Daoy (cell line): ENCODE measurements at places on chromosomes 3 and 15. TPM values are rescaled to one million over a fixed set of nuclear protein-coding genes. Genes with fewer than 3 reads are reported as not detected.

- DNase-seq: peak; percentile 88
Observed at GRCh38 chr15:39511000-39511915, 69.6 kb upstream of the THBS1 start.

DNA sequence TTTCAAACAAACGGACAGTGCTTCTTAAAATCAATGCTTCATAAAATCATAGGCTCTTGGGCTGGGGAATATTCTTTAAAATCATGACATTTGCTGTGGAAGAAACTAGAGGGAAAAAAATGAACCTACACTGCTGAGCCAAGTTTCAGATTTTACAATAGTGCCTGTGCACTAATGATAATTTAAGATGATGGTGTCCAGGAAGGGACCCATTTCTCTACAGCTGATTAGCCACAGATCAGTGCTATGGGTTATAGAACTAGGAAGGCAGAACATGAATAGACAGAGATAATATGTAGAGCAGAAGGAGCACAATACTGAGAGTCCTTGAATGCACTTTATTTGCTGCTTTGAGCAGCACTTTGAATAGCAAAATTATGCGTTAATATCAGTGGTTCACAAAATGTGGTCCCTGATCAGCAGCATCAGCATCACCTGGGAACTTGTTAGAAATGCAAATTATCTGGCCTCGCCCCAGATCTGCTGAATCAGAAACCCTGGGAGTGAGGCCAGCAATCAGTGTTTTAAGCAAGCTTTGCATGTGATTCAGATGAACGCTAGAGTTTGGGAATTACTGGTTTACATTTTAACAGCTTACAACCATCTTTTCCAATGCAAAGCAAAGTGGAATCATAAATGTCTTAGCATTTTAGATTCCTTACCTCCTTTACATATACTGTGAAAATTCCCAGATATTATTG lies 135.8 kb upstream of the ANKRD28 start:
- no peak for DNase-seq

GCSAM gene
- not detected in 2 replicates for total RNA-seq

DNA sequence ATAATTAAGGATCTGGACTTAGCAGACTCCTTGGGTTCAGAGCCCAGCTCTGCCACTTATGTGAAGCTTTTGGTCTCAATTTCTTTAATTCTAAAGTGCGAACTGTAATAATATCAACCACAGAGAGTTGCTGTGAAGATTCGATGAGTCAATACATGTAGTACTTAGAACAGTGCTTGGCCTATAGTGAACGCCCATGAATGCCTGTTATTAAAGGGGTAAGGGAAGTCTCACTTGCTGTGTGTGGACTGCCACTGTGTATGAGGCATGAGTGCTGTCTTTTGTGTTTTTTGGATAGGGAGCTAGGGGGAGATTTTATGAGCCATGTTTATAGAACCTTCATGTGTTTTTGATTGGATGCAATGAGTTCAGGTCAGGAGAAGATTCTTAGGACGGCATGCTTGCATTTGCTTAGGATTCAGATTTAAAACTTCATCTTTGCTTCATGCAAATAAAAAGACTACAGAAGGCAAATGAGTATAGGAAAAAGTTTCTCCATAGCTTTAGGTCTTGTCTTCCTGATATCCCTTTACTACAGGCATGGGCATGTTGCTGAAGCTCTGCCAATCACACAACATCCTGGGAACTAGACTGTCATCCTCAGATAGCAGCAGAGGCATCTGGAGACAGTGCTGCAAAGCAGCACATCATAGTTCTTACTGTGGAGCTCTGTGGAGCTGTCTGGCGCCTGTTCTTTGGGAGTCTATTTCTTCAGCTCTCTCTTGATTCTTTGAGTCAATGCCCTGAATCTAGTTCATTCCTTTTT lies 50.0 kb downstream of the PLS1 start:
- DNase-seq: peak; percentile 22

- DNase-seq: peak; percentile 62
Observed at GRCh38 chr3:48400824-48401433, 28.9 kb downstream of the FBXW12 start.

- DNase-seq: no peak
Observed at GRCh38 chr3:186322761-186323160, 39.3 kb downstream of the DGKG start.

GRCh38 chr3:24288496-24289236 lies 206.0 kb downstream of the THRB start:
- no peak for DNase-seq

LYZL4 gene
- total RNA-seq: 0.23 TPM in 1 of 2 replicates, not detected in the other

- DNase-seq: peak; percentile 62
Observed at GRCh38 chr3:51982352-51982837, 940 bp upstream of the ACY1 start.

DNA sequence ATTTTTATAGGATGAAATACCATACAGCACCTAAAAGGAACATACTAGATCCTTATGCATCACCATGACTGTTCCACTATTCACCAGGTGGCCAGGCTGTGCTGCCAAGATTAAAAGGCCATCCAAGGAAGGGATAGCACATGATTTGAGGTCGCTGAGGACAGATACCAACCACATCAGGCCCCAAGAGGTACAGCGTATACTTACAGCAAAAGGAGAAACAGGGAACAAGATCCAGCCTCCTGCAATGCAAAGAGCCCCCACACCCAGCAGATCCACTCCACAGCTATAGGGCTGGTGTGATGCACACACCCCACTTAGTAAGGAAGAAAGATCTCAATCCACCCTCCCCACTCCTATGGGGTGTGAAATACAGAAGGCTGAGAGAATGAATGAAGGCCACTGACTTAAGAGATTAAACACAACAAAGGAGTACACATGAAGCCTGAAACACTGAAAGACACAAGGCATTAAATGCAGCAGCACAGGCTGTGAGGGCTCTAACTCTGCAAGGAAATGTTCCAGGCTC lies 32.0 kb upstream of the ZNF445 start:
- DNase-seq: no peak

- DNase-seq: no peak
Observed at GRCh38 chr15:28873585-28874190, 12.1 kb upstream of the APBA2 start.

GRCh38 chr15:78129077-78129750 lies 2.0 kb downstream of the CIB2 start:
- peak; percentile 59 for DNase-seq

DNA sequence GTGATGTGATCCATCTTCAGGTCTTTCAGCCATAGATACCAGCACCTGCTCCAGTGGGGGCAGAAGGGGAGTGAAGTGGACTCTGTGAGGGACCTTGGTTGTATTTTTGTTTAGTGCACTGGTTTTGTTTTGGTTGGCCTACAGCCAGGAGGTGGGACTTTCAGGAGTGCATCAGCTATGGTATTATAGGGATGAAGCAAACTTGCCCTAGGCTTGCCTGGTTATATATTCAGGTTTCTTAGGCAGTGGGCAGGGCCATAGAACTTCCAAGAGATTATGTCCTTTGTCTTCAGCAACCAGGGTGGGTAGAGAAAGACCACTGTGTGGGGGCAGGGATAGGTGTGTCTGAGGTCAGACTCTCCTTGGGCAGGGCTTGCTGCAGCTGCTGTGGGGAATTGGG lies 337.3 kb upstream of the SGO1 start:
- no peak for DNase-seq

PARP14 gene
- 36.9 and 57.2 TPM in 2 replicates for total RNA-seq

HACD2 gene
- total RNA-seq: 23.1 and 26.7 TPM in 2 replicates

CCR3 gene
- not detected in 2 replicates for total RNA-seq

SYNPR gene
- total RNA-seq: not detected in 2 replicates

DNA sequence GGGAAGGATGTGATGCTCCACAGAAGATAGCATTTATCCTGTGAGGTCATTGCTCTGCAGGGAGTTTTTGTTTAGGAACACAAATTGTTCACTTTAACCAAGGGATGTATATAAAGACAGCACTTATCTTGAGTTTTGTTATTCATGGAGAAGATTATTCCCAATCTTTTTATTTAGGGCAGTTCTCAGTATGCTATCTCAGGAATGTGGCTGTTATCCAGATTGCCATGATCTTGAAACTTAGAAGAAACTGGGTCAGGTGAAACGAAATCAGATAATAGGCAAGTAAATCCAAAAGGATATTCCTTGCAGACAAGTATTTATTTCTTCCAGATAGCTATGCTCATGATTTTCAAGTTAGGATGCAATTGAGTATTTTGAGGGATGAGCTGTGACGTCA lies 19.3 kb upstream of the TMEM42 start:
- DNase-seq: no peak

GRCh38 chr15:46213551-46213950 lies 578.7 kb downstream of the SQOR start:
- no peak for DNase-seq

FRG2C gene
- total RNA-seq: 0.06 TPM in 1 of 2 replicates, not detected in the other

GRCh38 chr15:90562669-90563068 lies 32.9 kb downstream of the CRTC3 start:
- DNase-seq: no peak

DNA sequence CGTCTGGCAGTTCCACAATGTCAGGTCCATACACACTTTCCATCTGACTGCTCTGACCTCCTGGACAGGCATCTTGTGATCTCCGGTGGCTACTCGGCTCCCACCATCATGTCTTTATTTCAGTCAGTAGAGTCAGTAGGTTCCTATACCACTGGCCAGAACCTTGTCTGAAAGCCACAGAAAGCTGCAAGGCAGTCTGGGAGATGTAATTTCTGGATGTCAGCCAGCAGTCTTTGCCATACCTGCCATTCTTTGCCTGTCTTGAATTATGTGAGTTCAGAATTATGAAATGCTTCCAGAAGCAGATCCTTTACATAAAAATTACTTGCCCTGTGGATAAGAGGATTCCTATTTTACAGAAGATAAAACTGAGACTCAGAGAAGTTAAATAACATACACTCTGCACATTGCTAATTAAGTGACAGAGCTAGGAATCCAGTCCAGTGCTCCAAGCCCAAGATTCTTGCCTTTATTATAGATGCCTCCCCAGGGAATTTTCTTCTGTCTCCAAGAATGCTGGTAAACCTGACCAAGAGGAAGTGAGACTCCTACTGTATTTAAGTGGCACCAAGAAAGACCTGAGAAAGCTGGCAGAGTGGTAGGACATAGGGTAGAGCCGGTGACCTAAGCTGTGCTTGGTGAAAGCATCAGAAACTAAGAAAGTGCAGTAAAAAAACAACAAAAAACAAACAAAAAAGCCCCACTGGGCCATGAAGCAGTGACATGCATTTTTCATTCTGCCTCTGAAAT lies 75.6 kb downstream of the IQCH start:
- DNase-seq: no peak

DNA sequence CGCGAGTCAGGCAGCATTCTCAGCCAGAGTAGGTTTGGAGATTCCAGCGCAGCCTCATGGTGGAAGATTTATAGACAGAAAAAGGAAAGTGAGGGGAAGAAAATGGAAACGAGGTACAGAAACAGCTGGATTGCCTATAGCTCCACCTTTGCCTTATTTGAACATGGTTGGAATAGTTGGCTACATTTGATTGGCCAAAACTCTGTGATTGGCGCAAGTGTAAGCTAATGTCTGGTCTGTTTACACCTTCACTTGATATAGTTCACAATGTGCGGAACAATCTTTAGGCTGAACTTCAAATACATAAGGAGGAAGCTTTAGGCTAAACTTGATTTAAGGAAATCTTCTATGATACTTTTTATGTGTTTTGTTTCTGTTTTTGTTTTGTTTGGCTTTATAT lies 1191.9 kb downstream of the NSUN3 start:
- no peak for DNase-seq

GRCh38 chr3:131360191-131360755 lies 21.3 kb upstream of the NUDT16 start:
- DNase-seq: no peak

GRCh38 chr3:179026636-179027035 lies 45.0 kb downstream of the ZMAT3 start:
- DNase-seq: no peak

GRCh38 chr15:96703091-96703490 lies 372.6 kb downstream of the NR2F2 start:
- no peak for DNase-seq

DNA sequence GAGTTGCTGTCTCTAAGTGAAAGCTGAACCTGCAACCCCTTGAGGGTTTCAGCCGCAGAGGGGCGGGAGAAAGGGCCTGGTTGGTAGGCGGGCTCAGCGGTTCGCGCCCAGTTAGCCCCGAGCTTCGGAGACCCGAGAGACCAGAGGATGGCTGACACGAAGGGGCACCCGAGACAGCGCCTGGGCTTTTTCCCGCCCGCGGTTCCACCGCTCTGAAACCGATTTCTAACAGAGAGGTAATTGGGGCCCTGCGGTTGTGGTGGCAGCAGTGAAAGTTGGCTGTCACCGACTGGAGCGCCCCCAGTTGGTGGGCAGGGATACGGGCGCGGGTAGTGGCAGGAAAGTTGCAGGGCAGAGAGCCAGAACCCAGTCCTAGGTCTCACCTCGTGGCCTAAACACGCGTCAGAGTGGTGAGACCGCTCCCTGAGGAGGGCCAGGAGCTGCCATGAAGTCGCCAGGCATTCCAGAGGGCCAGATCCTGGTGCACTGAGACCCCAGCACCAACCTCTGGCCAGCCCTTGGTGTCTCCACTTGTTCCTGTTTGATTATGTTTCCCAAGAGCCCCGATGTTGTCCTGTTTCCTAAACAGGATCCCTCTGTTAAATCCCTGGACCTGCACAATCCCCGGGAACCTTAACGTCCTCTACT lies 625 bp upstream of the ELL3 start:
- peak; percentile 86 for DNase-seq

DNA sequence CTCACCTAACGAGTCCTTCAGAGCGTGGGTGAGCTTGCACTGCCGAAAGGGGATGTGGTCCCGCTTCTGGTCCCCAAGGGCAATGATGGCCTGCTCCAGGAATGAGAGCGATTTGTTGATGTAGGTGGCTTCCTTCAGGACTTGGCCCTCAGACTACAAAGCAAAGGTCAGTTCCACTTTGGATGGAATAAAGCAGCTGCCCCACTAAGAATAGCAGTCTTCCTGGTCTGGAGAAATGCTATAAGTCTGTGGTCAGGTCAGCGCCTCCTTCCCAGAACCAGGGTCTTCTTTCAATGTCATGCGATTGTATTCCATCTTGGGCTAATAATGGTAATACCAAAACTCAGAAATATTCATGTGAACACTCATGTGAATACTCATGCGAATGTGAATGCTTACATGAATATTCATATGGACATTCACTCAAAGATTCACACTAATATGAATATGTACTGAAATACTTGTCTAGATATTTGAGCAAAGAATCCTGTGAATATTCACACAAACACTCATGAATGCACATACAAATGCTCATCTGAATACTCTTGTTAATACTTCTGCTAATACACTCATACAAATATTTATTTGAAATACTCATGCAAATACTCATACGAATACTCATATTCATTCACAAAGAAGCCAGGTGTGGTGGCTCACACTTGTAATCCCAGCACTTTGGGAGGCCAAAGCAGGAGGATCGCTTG lies 16.7 kb downstream of the KIF9 start:
- no peak for DNase-seq

C2CD4A gene
- total RNA-seq: not detected in 2 replicates

- no peak for DNase-seq
Observed at GRCh38 chr3:194281306-194281705, 69.8 kb downstream of the CPN2 start.

GRCh38 chr3:184601576-184602371 lies 40.2 kb downstream of the EPHB3 start:
- no peak for DNase-seq

LRRK1 gene
- 7.1 and 7.2 TPM in 2 replicates for total RNA-seq

RPS27L gene
- total RNA-seq: 49.6 and 59.0 TPM in 2 replicates
